Anterior cingulate cortex (tissue), 58 donors: ENCODE measurements at places on chromosomes 2 and 18.

GRCh38 chr2:65298089-65298488 lies 70.5 kb downstream of the ACTR2 start:
- no peak for DNase-seq

GRCh38 chr2:231378026-231378722 lies 17.3 kb upstream of the B3GNT7 start:
- no peak for DNase-seq

GRCh38 chr2:41167014-41167413 lies 715.1 kb upstream of the SLC8A1 start:
- no peak for DNase-seq

GRCh38 chr18:5893956-5894610 lies 1.2 kb downstream of the TMEM200C start:
- DNase-seq: no peak

DNA sequence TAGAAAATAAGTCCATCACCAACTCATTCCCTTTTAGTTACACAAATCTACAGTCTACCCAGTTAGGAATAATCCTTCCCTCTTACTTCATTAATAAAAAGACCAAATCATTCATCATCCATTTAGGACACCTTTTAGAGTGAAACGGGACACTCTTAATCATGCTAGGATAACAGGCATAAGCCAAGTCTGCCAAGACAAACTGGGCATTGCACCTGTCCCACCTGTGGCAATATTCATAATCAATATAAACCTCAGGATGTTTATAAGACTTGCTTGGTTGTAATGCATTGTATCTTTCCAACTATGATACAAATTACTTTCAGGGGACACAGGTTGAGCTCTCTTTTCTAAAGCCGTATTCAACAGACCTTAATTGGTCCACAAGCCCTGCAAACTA lies 82.7 kb upstream of the SH3BP4 start:
- no peak for DNase-seq

- no peak for DNase-seq
Observed at GRCh38 chr2:52537588-52537987, 1230.0 kb upstream of the CHAC2 start.

DNA sequence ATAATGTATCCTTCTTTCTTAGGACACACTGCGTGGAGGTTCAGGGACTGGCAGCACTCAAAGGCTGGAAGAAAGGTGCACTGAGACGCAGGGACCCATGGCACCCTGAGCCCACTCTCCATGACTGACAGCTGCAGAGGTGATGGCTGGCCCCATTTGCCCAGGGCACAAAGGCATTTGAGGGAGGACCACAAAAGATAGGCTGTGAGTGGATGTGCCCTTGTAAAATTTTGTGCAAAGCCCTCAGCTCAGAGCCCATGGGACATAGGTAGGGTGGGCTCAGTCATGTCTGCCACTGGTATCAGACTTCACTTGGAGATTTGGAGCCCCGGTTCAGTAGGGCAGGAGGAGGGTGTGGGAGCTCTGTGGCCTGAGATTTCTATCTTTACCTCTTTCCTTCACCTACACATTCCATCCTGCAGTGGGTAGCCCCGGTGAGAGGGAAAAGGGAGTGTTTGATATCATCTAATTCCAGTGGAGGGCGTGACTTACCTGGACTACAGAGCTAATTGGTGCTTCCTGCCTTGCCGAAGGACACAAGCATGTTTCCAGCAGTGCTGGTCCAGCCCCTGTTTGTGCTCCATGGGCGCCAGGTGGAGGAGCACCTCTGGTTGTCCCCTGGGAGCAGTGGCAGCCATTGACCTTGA lies 312.2 kb downstream of the EN1 start:
- no peak for DNase-seq

DNA sequence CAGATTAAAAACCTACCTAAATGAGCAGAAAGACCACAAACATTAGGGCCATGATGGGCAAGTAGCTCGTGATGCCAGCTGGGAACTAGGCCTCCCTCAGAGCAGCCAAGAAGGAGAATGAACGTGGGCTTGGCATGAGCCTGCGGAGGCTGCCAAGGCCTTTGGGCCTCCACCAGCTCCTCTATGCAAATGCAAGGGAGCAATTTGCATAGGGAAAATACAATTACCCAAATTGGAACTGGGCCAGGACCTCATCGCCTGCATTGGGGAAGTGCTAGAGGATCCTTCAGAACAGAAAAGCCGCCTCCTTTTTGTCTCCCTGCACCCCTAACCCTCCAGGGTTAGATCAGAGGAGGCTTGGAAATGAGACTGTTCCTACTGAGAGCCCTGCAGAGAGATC lies 326.4 kb downstream of the SMAD2 start:
- DNase-seq: no peak

GRCh38 chr2:18625563-18625962 lies 36.2 kb upstream of the NT5C1B start:
- DNase-seq: no peak

- DNase-seq: no peak
Observed at GRCh38 chr2:37550190-37550589, 121.3 kb downstream of the CDC42EP3 start.

DNA sequence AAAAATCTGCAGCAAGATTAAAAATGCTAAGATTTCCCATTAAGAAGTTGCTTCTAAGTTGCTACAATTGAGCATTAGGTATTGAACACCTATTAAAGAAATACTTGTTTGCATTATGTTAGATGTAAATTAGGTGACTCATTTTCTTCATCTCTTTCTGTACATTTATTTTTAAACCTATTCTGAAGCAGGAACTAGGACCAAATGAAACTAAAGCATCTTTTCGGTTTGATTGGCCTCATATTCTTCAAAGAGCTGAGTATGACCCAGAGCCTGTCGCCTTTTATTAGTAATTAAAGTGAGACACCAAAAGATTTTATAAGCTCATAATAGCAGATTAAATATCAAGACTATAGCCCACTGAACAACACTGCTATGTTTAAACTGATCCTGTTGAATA lies 83.4 kb upstream of the ZEB2 start:
- DNase-seq: no peak

DNA sequence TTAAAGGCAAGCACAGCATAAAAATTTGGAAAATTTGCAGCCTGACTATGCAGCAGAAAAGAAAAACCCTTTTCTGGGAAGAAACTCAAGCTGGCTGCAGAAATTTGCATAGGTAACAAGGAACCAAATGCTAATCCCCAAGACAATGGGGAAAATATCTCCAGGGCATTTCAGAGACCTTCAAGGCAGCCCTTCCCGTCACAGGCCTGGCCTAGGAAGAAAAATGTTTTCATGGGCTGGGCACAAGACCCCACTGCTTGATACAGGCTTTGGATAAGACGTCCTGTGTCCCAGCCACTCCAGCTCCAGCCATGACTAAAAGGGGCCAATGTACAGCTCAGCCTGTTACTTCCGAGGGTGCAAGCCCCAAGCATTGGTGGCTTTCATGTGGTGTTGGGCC lies 717.6 kb downstream of the TDRD15 start:
- no peak for DNase-seq

DNA sequence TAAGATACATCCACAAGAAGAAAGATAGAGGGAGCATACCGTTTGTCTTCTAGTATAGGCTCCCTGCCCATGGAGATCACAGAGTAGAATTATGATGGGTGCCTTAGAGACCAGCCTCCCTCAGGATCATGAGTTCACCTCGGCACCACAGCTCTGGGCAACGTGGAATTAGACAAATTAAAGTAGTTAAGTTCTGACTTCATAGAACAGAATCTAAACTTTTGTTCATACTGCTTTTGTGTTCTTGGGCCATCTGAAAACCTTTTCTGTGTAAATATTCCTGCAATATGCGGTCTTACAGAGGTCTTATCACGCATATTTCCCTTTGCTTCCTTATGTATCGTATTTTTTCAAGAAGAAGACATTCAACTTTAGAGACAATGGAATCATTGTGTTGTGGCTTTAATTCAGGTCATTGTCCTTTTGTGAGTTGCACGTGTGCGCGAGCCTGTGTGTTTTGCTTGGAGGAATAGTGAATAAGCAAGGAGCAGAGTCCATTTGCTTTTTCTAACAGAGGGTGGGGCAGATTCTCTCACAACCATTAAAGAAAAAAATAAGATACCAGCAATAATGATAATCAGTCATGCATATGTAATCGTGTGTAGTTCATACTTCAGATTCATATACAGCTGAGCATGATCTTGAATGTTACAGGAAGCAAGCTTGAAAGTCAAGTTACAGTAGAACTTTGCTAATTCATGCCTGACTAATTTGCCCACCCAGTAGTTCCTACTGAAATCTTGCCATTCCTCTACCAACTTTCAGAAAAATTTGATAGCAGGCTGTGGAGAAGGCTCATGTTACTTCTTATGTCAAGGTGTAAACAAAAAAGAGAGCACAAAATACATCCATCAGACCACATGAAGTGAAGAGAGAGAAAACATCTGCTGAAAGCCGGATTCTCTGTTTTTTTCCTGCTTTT lies 243.6 kb downstream of the NEDD4L start:
- no peak for DNase-seq

- DNase-seq: no peak
Observed at GRCh38 chr2:84386336-84387040, 72.6 kb downstream of the SUCLG1 start.

DNA sequence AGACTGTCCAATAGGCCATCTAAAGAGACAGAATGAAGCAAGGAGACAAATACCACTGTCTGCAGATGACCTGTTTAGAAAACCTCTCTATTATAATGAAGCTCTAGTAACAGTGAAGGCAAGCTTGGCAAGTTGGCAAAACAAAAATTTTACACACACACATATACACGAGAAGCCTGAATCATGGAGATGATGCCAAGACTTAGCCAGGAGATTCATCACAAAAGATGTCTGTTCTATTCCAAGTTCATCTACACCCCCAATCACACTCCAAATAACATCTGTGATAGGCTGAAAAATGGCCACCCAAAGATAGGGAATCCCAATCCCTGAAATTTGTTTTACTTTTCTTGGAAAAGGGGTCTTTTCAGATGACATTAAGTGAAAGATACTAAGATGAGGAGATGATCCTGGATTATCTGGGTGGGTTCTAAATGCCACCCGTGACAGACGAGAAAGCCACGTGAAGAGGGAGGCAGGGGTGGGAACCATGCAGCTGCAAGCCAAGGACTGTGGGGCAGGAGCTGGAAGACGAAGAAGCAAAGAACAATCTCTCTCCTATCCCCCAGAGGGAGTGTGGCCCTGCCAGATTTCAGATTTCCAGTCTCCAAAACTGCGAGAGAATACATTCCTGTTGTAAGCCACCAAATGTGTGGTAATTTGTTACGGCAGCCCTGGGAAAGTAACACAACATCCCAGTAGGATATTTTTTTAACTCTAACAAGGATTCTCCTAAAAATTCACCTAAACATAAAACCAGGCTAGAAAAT lies 20.0 kb downstream of the HDLBP start:
- no peak for DNase-seq

DNA sequence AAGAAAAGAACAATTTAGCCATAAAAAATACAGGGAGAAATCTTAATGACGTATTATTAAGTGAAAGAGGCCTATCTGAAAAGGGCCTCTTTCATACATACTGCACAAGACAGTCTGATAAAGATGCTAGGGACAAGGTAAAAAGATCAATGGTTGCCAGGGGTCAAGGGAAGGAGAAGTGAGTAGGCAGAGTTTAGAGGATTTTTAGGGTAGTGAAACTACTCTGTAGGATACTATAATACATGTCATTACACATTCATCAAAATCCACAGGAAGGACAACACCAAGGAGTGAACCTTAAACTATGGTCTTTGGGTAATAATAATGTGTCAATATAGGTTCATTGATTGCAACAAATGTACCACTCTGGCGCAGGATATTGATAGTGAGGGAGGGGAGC lies 289.3 kb downstream of the FSIP2 start:
- DNase-seq: no peak

DNA sequence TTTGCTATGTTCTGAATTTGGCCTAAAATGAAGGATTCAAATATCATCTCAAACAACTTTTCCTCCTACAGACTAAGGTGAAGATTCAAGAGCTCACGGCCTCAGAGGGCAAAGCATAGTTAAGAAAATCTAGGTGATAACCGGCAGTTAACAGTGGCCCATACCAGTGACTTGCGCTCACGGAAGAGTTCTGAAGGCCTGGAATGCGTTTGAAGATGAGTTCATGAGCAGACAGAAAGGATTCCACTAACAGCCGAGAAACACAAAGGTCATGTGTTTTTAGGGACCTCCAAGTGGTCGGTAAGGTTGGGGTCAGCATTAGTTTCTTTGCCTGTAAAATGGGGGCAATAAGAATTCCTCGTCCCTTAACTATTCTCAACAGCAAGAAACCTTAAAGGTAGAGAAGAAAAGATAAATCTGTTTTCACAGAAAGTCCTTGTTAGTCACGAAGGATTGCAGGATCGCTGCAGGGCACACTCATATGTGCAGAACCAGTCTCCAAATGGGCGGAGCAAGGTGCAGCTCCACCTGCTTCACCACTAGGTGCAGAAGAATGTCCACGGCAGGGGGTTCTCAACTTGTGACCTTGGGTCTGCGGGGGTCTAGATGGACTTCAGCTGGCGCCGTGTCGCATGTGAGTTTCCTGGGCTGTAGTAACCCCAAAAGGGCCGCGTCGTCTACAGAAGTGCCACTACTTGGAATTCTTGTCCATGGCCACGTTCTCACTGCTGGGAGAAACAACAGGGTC lies 708 bp upstream of the RPIA start:
- DNase-seq: no peak

DNA sequence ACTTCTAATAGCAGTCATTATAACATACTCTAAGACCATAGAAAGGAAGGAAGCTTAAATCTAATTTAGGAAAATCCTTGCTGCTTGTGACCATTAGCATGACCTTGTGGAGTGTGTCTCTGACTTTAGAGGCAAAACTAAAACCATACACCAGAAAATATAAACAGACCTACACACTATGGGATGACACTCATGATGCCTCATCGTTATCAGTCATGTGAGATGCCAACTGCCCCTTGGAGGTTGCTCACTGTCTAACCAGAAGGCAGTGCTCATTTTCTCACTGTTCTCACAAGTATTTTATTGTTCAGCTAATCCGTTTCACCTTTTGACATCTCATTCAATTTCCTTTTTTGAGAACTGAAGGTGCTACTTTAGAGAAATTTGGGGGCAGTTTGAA lies 376.9 kb downstream of the RND3 start:
- no peak for DNase-seq

- no peak for DNase-seq
Observed at GRCh38 chr18:64639536-64639935, 490.6 kb upstream of the LINC00305 start.

DNA sequence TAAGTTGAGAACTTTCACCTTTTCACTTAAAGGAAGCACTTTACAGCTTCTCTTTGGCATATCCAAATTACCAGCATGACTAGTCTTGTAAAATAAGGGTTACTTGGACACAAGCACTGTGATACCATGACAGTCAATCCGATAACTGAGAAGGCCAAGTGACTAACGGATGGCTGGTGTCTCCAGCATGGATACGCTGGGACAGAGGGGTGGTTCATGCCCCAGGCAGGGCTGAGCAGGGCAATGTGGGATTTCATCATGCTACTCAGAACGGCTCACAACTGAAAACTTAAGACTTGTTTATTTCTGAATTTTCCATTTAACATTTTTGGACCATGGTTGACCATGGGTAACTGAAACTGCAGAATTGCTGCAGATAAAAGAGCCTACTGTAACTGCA lies 43.1 kb upstream of the GPR155 start:
- no peak for DNase-seq

DNA sequence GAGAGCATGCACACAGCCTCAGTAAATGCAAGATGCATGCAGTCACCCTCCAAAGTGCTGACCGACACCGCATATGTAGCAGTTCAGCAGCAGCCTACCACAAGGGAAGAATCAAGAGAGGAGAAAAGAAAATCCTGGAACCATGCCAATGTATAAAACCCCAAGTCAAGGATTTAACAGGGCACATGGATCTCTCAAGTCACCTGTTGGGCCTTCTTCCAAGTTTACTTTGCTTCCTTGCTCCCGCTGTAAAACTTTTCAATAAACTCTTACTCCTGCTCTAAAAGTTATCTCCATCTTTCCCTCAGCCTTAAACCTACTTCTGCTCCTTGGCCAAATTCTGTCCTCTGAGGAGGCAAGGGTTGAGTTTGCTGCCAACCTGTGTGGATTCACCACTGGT lies 147.8 kb upstream of the MAP2 start:
- no peak for DNase-seq
